ENCODE measurements at places on chromosomes 16 and 17.

DNA sequence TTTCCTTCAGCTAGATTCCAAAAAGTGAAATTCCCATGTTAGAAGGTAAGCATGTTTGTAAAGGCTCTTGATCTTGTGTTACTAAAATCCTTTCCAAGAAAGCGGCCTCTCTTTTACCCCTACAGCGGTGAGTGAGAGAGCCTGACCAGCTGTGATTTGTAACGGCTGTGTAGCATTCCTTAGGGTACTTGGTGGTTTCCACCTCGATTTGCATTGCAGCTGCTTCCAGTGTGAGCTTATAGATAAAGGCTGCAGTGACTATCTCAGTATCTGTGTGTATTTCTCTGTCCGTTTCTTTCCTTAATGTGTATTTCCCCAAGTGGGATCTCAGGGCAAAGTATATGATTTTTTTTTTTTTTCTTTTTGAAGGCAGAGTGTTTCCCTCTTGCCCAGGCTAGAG lies 169.4 kb downstream of the SNX29 start:
- no peak for DNase-seq

DNA sequence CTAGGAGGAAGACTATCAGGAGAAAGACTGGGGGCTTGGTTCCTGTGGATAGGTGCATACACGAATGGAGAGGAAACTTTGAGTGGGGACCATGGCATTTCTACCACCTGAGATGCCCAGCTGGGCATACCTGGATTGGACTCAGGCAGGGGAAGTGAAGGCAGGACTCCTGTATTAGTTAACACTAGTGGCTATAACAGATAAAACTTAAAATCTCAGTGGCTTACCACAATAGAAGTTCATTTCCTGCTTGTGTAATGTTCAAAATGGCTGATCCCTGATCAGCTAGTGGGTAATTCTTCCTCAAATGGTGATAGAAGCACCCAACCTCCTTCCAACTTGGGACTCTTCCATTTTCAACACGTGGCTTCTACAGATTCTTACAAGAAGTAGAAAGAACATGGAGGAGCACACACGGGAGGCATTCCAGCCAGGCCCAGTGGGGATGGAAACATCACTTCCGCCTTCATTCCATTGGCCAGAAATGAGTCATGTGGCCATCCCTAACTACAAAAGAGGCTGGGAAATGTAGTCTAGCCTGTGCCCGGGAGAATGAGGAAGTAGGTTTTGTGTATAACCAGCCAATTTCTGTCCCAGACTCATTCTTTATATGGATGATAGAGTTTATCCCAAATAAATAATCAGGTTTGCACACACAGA lies 112.1 kb downstream of the UTP18 start:
- peak; percentile 24 for DNase-seq

DNA sequence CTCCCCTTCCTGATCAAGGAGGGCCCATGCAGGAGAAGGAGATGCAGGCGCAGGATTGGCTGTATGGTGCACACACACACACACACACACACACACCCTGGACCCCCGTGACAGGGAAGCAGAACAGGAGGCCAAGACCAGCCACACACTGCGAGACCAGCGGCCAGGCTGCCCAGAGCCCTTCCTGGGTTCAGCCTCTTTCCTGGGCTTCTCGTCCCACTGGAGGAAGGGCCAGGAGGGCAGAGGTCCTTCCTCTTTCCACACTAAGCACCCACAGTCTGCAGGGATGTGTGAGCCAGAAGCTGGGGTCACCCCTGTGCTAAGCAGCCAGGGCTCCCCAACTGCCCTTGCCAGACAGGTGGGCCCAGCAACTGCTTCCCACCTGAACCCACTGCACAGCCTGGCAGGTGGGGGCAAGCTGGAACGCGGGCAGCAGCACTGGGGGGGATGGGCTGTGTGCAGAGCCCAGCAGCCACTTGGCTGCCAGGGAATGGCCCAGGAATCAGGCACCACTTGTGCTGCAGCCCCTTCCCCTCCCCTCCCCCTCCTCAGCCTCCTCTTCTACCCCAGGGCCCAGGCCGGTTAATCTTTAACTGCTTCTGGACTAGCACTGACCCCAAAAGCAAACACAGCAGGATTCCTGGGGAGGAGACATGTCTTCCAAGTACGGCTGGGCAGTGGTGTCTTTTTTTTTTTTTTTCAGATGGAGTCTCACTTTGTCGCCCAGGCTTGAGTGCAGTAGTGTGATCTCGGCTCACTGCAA lies 44.6 kb upstream of the SLC38A10 start:
- peak; percentile 70 for DNase-seq

DNA sequence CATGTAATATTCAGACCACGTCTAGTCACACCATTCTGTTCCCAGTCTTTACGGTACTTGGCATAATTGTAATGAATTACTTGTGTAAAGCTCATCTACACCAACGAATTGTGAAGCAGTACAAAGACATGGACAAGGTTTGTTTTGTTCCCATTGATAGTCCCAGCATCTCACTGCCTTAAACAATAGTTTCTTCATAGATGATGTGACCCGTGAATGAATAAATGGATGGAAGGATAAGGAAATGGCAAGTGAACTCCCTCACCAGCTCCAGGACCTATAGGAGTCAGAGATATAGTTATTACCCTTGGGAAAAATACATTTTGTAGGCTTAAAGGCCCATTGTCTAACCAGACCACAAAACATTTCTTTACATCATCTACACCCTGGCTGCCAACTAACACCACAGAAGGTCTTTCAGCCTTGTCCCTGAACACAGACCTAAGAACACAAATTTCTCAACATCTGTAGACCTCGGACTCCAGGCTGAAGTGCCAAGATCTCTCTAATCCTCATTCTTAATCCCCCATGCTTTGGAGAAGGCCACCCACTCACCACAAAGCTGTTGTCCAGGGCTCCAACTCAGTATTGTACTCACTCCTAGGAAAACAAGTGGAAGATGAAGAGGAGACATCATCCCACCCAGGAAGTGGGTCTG lies 38.2 kb downstream of the MAF start:
- no peak for DNase-seq

GRCh38 chr16:77250400-77250799 lies 51.2 kb downstream of the SYCE1L start:
- DNase-seq: no peak
